ENCODE measurements at places on chromosomes 7 and 10.

DNA sequence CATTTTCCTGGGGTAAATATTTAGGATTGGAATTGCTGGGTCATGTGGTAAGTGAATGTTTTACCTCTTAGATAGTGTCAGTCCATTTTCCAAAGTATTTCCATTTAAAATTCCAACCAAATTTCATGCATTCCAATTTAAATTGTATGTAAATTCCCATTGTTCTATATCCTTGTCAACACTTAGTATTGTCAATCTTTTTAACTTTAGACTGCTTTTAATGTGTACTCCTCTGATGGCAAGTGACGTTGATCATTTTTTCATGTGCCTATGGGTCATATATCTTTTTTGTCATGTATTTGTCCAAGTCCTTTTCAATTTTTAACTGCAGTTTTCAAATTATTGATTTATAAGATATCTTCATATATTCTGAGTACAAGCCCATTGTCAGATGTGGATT is 80.8 kb upstream of the FAM20C start:
- DNase-seq = no peak

DNA sequence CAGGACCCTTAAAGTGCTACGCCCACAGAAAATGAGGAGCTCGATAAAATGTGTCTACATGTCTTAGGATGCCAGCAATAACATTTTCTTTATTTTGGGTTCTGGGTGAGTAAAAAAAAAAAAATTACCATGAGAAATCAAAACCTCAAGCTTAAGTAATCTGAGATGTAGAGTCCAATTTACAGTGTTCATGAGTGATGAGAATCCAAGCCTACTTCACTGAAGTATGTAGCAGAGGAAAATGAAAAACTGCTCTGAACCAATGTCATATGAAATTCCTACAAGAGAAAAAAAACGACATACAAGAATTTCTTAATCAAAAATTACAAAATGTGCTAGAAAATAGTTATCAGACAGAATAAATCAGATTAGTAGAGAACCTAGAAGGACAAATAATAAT is 274.4 kb downstream of the HTR7 start:
- DNase-seq = no peak

DNA sequence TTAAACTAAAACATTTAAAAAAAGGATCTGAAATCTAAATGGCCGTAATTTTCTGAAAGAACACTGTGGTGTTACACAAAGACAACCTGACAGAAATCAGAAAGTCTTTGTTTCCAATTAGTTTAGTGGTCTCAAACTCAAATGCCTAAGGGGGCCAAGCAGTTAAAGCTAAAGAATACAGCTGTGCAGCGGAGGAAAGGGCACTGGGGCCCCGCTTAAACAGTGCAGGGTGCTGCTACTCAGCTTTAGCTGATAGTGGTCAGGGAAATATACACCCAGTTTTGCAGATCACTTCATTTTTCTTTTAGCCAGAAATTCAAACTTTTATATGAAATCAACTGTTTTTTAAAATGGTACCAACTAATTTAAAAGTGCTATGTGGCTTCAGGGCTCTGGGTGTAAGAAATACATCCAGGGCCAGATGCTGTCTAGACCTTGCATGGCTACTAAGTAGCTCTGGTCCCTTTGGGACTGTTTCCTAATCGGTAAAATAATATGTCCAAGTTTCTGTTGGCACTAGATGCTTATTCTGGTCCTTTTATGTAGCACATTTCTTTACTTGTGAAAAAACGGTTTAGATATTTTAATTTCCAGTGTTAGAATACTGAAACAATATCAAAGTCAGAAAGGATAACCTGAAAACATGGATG is 161.8 kb upstream of the LAMB4 start:
- no peak for DNase-seq

- DNase-seq = no peak
These were observed 387.0 kb downstream of the SDK1 start for GRCh38 chr7:3688071-3688470.

- DNase-seq = no peak
These were observed 304.8 kb downstream of the GLRX3 start for GRCh38 chr10:130440971-130441370.

DNA sequence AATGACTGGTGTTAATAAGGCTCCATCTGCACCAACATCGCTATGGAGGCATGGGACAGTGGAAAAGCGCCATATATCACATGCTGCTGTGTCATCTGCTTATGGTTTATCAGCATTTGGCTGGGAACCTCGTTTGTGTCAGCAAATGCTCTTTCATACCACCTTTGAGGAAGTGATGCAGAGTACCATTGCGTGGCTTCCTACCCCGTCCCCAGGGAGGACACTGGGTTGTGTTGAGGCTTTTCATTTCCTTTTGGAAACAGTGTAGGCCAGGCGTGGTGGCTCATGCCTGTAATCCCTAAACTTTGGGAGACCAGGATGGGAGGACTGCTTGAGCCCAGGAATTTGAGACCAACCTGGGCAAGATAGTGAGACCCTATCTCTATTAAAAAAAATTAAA is 6.8 kb downstream of the TACR2 start:
- no peak for DNase-seq

GRCh38 chr7:28688174-28688573 is 270.0 kb downstream of the TRIL start:
- DNase-seq = no peak

DNA sequence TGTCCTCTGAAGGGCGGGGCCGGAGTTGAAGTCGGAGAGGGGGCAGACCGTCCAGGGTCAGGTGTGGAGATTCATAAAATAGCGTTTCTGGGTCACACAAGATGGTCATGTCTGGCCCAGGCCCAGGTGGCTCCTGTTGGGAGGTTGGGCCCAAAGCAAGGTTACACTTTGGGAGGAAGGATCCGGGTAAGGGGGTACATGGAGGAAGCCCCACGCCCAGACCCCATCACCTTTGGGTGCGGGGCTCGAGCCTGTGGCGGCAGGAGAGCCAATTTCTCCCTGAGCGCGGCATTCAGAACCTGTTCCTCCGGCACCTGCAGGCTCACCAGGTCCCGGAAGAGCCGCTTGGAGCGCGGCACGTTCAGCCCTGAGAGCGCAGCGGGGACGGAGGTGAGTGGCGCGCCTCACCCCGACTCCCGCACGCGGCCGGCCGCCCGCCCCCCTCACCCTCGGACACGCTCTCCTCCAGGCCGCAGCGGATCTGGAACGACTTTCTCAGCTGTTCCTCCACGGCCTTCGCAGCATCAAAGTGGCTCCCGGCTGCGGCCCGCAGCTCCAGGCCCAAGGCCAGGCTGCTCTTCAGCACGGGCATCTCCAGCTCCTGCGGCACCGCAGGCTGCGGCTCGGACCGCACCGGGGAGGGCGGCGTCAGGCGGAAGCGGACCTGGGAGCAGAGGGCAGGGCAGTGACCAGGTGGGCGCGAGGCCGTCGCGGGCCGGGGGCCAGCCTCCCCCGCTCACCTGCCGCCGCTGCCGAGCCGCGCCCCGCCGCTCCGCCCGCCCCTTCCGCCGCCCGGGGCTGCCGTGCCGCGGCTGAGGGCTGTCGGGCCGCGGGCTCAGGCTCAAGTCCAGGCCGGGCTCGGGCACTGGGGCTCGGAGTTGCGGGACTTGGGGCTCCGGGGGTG is 644 bp downstream of the PPP1R35 start:
- no peak for DNase-seq

DNA sequence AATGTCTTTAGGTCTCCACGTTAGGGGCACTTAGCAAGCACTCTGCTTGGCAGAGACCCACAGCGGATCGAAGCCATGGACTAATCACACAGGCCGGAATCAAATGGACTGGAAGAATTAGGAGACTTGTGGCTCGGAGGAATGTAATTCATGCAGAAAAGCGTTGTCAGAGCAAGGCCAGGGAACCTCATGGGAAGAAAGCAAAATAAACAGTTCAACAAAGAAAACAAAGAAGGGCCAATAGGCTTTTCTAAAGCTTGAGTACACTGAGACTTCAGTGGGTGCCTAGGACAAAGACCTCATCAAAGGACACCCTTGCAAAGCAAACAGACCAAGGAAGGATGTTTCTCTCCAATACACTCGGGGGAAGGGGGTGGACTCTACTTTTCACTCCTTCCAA is 171.1 kb downstream of the GLI3 start:
- DNase-seq = no peak

- DNase-seq = no peak
These were observed 465.0 kb downstream of the GRID1 start for GRCh38 chr10:85901599-85901998.

All from stimulated activated CD8-positive, alpha-beta memory T cell treated with anti-CD3 and anti-CD28 coated beads, Interleukin-7, amount 100 ng/mL, for 1 hour (primary cell).